ENCODE measurements at places on chromosomes 2 and 18.

- DNase-seq, result peak; percentile 4
Observed at GRCh38 chr2:48844417-48845155, 89.1 kb upstream of the LHCGR start.

DNA sequence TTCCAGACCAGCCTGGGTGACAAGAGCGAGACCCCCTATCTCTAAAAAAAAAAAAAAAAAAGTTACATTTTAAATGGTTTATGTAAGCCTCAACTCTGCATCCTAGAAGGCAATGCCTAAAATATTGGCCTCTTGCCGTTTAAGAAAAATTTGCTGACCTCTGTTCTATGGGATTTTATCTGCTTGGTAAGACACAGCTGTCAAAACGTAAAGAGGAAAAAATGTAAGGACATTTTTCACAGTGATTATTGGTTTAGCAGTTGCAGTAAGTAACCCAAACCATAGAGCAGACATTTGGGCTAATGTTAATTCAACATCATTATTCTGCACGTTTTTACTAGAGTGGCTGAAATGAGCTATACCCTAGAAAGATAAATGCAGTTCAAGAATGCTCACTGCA lies 14.4 kb upstream of the E2F6 start:
- no peak for DNase-seq

- peak; percentile 67 for DNase-seq
Observed at GRCh38 chr2:9897331-9897737, 54.1 kb downstream of the TAF1B start.

GRCh38 chr2:239663364-239663924 lies 262.6 kb upstream of the HDAC4 start:
- DNase-seq, result no peak

GRCh38 chr2:72094701-72095100 lies 53.0 kb downstream of the CYP26B1 start:
- DNase-seq, result no peak

DNA sequence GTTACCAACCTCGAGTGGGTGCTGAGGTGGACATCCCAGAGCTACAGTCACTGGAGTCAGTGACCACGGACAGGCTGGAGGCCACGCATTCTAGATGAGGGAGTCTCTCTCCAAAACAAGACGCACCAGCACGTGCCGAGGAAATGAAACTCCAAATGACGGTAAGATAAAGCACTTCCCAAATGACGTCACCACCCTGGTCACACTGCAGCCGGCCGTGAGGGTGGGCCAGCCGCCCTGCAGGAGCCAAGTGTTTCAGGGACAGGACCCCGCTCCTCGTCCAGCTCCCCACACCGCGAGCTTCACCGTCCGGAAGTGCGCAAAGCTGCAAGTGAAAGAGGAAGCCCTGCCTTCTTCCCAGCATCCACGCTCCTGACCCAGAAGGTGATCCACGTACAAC lies 99.4 kb downstream of the ZNF516 start:
- no peak for DNase-seq

- no peak for DNase-seq
Observed at GRCh38 chr18:79453816-79454735, 58.3 kb downstream of the NFATC1 start.

DNA sequence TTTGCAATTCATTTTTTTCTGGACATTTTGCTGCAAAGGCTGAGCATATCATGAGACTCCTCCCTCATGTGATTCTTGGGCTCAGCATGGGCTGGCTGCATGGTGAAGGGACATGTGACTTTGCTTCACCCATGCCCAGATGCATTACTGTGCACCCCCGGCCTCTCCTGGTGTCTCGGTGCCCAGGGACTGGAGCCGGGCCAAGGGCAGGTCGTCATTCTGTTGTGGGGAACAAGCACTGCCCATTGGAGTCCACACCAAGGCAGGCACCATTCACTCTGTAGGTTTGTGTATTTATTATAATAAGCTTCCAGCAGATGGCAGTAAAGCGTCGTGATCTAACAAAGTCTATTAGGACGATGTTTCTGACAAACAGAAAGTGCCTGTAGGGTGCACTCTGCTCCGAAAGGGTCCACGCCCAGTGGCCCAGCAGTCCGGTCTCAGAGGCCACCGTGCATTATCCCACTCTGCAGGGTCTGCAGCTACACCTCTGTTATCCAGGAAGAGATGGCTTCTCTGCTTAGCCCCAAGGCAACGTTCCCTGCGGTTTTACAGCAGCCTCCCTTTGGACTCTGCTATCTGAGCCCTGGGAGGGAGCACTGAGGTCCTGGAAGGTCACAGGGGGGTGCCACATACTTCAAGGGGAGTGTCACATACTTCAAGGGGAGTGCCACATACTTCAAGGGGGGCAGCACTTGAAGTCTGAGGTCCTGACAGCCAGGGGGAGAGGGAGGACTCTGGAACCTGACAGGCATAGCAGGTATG lies 219.6 kb downstream of the TSN start:
- DNase-seq, result peak; percentile 93

Measured in hematopoietic multipotent progenitor cell treated with erythropoietin and hydrocortisone succinate and interleukin-3 and kit ligand, for 8 days (in vitro differentiated cells).